ENCODE measurements at places on chromosomes 2 and 18.
A peak's percentile ranks its signal among the peaks of the same experiment; 100 is the strongest.

- DNase-seq: no peak
Measured at GRCh38 chr2:105611811-105612424, 132.8 kb upstream of the NCK2 start.

DNA sequence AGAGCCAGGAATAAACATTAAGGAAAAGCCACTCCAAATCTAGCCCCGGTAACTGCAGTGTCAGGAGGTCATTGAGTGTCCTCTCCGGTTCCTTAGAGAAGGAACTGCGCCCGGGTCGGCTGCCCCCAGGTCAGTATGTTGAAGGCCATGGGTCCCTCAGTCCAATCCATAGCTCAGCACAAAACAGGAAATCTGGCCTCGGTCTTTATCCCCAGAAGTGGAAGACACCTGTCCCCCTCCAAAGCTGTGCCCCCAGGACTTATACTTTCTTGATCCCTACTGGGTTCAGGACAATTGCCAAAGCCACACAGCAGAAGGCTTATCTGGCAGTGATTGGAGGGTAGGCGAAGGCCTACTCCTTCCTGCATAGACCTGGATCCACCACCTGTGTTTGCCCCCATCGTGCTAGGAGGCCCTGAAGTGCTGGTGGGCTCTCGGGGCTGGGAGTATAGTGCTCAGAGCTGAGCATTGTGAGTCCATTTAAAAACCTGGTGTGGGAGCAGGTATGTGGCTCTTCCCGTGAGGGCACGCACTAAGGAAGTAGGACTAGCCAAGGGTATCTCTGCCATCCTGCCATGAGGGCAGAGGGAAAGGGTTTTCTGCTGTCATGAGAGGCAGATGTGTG lies 178.6 kb downstream of the SEPTIN10 start:
- no peak for DNase-seq

- DNase-seq: no peak
Measured at GRCh38 chr2:171402906-171403580, 30.7 kb downstream of the METTL8 start.

GRCh38 chr18:33839452-33840211 lies 261.6 kb downstream of the ASXL3 start:
- DNase-seq: peak; percentile 31

- no peak for DNase-seq
Measured at GRCh38 chr2:230018153-230018552, 50.6 kb downstream of the SLC16A14 start.

- DNase-seq: no peak
Measured at GRCh38 chr18:1914489-1914888, 656.8 kb downstream of the METTL4 start.

GRCh38 chr2:19829672-19830071 lies 72.1 kb downstream of the TTC32 start:
- no peak for DNase-seq

DNA sequence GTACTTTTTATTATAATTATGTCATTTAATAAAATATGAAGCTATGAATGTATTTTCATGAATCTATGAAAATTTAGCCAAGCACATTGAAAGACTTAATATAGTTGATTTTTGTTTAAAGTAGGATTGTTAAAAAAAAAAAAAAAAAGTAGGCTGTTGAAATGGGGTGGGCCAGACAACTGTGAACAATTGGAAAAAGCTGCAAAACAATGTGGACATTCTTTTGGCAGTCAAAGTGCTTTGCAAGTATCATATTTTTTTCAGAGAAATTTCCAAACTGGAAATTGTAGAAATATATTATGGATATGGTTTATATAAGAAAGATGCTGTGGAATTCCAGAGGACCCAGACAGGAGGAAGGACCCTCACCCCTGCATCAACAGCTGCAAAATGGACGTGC lies 82.1 kb downstream of the ETAA1 start:
- DNase-seq: no peak

DNA sequence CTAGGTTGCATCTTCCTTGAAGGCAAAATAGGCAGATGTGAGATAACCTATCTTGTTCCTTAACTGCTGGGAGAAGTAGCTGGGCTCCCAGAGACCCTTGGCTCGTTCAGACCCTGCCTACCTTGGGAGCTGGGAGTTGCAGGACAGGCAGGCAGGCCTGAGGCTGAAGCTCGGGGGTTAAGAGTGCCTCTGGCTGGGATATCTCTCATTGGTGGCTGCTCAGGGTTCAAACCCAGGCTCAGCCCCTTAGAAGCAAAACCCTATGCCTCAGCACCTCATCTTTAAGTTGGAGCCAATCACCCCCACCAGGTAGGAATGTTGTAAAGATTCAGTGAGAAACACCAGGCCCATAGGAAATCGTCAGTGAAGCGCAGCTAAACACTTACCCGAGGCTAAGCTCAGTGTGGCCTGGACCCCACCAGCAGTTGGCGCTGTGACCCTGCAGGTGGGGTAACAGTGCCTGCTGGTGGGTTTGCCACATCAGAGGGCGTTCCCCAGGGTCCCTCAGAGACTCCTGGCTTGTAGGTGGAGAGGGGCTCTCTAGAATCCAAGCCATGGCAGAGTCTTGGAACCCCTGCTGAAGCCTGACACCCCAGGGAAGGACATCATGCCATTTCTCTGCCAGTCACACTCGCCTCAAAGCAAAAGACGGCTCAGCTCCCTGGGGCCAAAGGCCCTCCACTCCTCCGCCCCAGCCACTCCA lies 54.6 kb upstream of the GPR17 start:
- peak; percentile 50 for DNase-seq

GRCh38 chr18:7646174-7646886 lies 79.2 kb downstream of the PTPRM start:
- no peak for DNase-seq

GRCh38 chr2:233845301-233846060 lies 8.9 kb downstream of the HJURP start:
- DNase-seq: no peak

DNA sequence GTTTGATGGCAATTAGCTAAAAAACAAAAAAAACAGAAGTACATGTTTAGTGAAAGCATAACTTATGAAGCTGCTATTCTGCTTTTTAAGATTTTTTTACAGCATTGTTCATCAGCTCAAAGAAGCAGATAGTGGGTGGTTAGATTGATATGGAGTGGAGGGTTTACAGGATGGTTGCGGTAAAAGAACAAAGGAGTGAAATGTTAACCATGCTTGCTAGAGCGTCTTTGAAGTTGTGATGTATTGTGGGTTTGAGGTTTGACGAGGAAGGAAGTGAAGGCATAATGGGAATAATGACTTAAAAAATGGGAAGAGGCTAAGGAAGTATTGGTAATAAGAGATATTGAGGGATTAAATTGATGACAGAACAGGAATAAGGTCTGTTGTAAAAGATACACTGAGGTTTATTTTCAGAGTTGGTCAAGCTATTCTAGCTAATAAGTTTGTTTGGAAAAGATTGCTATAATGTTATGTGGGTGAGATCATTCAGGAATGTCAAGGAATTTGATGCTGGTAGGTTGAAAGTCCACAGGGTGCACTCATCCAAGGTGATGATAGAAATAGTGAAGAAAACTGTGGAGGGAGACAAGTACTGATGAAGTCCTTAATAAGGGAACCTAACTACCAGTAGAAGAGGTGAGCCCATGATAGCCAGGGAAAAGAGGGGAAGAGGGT lies 14.6 kb downstream of the SPOPL start:
- no peak for DNase-seq

DNA sequence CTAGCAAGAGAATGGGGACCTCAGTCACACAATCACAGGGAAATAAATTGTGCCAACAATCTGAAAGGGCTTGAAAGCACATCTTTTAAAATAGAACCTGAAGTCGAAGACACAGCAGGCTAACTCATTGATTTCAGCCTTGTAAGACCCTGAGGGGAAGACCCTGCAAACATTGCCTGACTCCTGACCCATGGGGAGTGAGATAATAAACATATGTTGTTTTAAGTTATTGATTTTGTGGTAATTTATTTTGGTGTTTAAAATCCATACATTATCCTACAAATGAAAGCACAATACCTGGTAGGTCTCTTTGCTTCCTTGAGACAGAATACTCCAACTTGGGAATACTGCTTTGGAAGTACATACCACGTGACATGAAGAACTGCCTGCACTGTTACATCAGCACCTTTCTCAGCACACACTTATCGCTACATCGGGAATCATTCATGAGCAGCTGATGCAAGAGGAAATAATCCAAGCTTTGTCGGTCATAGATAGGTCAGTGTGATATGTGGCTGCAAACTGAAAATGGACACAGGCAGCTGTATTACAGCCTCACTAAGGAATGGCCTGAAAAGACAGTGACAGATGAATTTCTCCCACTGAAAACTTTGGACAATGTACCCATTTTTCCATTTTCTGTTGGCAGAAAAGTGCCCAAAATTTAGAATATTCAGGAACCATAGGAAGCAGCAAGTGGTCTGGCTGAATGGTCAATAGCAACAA lies 494.5 kb upstream of the MAP2 start:
- peak; percentile 11 for DNase-seq

- no peak for DNase-seq
Measured at GRCh38 chr2:102138331-102138730, 4.2 kb upstream of the IL1R1 start.

GRCh38 chr2:144454466-144455287 lies 65.2 kb downstream of the ZEB2 start:
- no peak for DNase-seq

DNA sequence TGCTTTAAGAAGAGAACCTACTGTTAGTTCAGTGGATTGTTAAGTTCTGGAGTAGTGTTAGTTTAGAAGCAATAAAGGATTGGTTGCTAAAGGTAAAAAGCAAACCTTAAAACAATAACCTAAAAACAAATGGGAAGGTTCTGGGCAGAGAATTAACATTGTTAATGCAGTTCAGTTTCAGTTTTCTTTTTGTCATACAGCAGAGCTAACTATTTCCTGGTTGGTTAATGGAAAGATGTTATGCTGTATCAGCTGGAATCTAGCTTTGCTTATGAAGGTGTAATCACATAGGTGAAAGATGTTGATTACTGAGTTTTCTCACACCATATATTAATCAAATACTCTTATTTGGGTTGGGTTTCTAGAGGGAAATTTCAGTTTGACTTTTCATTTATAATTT lies 23.8 kb downstream of the SMAD4 start:
- no peak for DNase-seq

GRCh38 chr2:11368059-11368572 lies 23.7 kb upstream of the ROCK2 start:
- no peak for DNase-seq

DNA sequence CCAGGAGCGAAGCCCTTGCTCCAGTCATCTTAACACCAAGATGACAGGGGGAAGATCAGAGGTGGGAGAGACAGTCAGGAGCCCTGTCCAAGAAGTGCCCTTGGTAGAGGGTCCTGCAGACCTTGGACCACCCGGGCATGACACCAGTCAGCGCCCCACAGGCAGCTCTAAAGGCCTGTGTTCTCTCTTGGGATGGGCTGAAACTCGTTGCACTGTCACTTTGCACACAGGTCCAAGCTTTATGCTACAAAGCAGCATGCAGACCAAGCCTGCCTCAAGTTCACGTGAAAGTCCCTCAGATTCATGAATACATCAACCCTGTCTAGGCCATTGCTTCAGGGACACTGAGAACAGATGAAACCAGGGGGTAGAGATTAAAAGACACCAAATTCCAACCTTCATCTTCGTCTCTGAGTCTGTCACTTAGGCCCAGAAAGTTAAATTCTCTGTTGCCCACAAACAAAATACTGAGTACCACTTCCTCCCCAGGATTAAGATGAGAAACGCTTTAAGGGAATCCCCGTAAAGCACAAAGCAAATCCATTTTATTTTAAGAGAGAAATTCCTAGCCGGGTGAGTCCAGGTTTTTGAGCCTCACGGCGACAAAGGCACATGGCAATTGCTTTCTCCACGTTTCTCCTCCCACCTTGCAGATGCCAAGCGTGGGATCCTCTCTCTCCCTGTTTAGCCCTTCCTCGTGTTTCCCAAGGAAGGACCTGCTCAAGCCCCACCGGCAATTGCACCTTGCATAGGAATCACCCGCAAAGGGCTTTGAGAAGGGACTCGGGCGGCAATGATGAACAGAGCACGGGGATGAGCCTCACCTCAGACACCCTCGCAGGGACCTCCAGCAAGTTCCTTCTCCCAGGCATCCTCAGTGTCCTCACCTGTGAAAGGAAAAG lies 75.0 kb upstream of the ID2 start:
- no peak for DNase-seq

- DNase-seq: no peak
Measured at GRCh38 chr2:128772671-128773070, 454.0 kb upstream of the HS6ST1 start.

GRCh38 chr2:147040298-147041120 lies 804.3 kb upstream of the ACVR2A start:
- no peak for DNase-seq

DNA sequence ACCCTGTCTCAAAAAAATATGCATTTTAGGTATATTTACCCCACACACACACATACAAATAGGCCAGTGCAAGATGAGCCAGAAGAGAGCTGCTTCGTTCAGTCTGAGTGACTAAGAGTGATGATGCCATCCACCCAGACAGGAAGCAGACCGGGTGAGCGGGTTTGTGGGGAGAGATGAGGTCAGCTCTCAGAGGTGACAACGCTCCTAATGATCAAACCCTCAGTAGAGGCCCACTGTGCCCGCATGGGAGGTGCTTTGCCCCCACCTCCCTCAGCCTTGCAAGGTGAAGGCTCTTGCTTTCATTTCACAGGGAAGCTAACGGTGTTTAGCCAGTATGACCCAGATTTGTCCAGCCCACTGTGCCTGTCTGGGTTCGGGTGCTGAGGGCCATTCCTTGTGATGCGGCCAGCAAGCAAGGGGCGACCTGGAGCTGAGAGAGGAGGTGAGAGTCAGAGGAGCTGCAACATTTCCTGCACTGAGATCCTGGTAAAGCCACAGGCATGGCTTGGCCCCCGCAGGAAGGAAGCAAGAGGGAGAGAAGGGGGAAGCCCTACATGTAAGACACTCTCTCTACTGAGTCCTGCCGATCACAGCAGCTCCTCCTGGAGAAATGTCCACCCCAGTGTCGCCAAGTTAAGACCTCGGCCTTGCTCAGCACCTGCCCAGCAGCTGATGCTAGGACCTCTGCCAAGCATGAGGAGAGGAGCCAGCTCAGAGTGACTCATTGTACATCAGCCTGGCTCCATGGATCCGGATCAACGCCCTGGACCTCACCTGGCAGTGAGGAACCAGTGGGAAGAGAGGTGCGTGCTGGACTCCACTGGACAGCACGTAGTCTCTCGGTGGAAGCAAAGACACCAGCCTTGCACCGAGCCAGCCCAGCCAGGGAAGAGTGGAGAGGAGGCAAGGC lies 37.0 kb downstream of the NIFK start:
- DNase-seq: no peak

DNA sequence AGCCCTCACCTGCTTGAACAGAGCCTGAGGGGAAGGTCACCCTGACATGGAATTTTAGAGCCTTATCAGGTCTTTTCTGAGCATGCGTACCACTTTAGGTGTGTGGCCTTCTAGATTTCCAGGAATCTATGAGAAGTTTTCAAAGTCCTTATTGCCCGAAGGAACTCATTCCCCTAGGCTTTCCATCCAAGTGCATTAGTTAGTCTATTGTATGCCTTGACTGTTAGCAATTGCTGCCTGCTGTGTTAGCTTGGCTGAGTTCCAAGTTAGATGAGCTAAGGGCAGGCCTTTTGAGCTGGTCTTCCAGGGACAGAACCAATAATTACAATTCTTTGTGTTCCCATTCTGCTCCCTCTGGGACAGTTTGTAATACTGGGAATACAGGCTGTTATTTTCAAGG lies 30.8 kb upstream of the PUM2 start:
- DNase-seq: peak; percentile 18

- DNase-seq: peak; percentile 28
Measured at GRCh38 chr18:54416436-54416835, 58.7 kb downstream of the C18orf54 start.

- DNase-seq: no peak
Measured at GRCh38 chr2:157413326-157414035, 30.4 kb downstream of the CYTIP start.

All from COLO829 (cell line).